ENCODE measurements at places on chromosomes 6 and 20.

- DNase-seq = no peak
Observed at GRCh38 chr20:38445901-38446425, 10.8 kb upstream of the SNHG17 start.

DNA sequence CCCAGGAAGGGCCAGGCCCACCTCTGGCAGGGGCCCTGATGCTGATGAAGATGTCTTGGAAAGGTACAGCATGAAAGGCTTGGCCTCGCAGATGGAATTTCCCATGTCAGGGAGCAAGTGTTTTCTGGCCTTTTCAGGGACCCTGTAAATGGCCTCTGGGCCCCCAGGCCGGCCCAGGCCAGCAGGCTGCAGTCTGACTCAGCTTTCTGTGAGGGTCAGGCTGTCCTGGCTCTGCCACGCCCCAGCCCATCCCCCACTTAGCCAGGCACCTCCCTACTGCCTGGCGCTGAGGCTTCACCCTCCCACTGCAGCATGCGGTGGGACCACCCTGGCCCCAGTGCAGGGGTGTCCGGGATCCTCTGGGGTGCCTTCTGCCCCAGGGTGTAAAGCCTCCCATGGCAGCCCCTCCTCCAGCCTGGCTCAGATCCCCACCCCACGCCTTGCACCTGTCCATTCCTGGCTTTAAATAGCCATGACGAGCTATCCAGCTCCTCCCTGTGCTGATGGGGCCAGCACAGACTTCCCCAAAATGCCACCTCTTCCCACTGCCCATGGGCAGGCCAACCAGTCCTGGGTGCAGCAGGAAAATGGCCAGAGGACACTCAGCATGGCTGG lies 35.6 kb upstream of the GATA5 start:
- DNase-seq = no peak

DNA sequence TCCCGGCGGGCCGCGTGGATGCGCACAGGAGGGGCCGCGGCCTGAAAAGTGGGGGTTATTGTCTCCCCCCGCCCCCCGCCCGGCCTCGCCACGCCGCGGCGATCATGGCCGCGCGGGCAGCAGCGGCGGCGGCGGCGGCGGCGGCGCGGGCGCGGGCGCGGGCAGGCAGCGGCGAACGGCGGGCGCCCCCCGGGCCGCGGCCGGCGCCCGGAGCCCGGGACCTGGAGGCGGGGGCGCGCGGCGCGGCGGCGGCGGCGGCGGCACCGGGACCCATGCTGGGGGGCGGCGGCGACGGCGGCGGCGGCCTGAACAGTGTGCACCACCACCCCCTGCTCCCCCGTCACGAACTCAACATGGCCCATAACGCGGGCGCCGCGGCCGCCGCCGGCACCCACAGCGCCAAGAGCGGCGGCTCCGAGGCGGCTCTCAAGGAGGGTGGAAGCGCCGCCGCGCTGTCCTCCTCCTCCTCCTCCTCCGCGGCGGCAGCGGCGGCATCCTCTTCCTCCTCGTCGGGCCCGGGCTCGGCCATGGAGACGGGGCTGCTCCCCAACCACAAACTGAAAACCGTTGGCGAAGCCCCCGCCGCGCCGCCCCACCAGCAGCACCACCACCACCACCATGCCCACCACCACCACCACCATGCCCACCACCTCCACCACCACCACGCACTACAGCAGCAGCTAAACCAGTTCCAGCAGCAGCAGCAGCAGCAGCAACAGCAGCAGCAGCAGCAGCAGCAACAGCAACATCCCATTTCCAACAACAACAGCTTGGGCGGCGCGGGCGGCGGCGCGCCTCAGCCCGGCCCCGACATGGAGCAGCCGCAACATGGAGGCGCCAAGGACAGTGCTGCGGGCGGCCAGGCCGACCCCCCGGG lies 637 bp downstream of the ARID1B start:
- peak; percentile 68 for DNase-seq

DNA sequence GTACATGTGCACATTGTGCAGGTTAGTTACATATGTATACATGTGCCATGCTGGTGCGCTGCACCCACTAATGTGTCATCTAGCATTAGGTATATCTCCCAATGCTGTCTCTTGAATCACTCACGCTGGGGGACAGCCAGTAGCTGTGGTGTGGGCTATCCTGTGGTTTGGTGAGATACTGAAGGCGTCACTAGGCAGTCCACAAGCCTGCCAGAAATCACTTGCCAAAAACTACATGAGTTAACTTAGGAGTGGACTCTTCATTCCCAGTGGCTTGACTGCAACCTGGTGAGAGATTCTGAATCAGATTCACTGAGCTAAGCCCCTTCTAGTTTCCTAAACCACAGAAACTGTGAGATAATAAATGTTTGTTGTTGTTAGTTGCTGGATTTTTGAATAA lies 191.3 kb downstream of the TSHZ2 start:
- no peak for DNase-seq

- no peak for DNase-seq
Observed at GRCh38 chr6:146650799-146651481, 52.2 kb downstream of the ADGB start.

- DNase-seq = no peak
Observed at GRCh38 chr6:108961985-108962384, 113.8 kb downstream of the ARMC2 start.

GRCh38 chr20:19212821-19213502 lies 520 bp downstream of the SLC24A3 start:
- peak; percentile 9 for DNase-seq

GRCh38 chr6:83474309-83474708 lies 38.0 kb upstream of the PRSS35 start:
- no peak for DNase-seq

DNA sequence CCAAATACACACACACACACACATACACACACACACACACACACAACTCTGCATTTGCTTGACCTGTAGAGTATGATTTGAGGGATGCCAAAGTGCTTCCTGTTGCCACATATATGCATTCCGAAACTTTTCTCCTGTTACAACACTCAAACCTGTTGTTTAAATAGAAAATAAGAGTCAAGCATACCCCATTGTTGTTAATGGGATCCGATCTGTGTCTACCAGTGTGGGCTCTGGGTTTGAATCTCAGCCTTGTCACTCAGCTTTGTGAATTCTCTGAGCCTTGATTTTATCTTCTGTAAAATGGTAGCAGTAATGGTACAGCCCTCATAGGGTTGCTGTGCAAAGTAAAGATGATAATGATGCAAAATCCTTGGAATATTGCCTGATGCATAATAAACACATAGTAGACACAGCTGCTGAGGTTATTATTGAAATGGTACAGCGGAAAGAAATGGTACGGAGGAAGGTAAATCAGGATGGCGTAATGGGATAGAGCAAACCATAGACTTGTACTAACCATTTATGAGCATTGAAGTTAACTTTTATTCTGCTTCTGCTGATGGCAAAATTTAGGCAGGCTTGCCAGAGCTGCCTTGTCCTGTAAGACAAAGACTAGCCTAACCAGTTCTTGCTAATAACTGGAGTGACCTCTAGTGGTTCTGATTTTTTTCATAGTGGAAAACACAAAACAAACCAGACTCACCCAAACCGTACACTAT lies 113.5 kb upstream of the PHACTR1 start:
- peak; percentile 49 for DNase-seq

- no peak for DNase-seq
Observed at GRCh38 chr20:49584418-49585382, 16.8 kb upstream of the PTGIS start.

DNA sequence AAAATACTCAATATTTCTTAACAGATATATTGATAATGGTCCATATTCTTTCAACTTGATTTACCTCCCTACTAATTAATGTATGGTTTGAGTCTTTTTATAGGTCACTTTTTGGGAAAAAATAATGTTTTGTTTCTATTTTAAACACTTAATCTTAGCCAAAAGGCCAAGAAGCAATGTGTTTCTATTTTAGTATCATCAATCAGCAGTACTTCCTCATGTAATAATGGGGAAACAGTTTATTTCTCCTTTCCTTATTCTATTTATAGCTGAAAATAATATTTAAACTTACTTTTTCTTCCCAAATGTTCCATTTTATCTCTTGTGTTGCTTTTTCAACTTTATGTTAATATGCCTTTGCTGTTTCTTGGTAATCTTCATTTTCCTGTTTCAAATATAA lies 295.1 kb downstream of the ALDH8A1 start:
- DNase-seq = no peak

DNA sequence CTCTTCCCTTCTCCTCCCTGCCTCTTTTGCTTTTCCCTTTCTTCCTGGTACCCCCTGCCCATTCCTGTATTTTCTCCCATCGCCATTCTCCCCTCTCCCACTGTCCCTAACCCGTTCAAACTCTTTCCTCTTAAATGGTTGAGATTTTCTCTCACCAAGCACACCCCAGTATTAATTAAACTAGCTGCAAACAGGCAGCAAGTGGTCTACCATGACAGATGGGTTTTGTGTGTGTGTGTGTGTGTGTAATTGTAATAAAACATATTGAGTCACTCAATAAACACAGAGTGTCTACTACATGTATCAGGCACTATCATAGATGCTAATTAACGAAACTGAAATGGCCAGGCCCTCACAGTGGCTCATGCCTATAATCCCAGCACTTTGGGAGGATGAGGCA lies 6.7 kb downstream of the RAET1E start:
- no peak for DNase-seq

GRCh38 chr6:106117579-106117978 lies 31.4 kb downstream of the PRDM1 start:
- peak; percentile 55 for DNase-seq

GRCh38 chr20:63376283-63377250 lies 15.4 kb upstream of the CHRNA4 start:
- no peak for DNase-seq

- DNase-seq = no peak
Observed at GRCh38 chr6:43768983-43769525, 957 bp upstream of the VEGFA start.

GRCh38 chr6:149756261-149756636 lies 6.7 kb downstream of the PCMT1 start:
- no peak for DNase-seq

- DNase-seq = no peak
Observed at GRCh38 chr6:141388666-141389065, 744.1 kb upstream of the GJE1 start.

GRCh38 chr6:24554474-24554873 lies 59.7 kb downstream of the ALDH5A1 start:
- DNase-seq = no peak

GRCh38 chr20:1828786-1829131 lies 66.4 kb upstream of the SIRPA start:
- no peak for DNase-seq

DNA sequence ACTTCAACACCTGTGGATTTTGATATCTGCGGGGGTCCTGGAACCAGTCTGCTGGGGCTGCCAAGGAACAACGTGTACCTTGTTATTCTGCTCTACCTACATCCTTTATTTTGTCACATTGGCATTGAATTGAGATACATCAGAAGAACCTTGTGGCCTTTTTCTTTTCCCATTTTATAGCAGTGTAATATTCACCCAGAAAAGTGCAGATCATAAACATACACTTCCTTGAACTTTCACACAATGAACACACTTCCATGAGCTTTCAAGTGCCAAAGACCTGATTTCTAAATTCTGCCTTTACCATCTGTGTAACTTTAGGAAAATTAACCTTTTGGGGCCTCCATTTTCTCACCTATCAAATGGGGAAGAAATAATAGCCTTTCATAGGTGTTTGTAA lies 29.9 kb upstream of the RREB1 start:
- no peak for DNase-seq

GRCh38 chr6:128655978-128656498 lies 135.6 kb upstream of the PTPRK start:
- DNase-seq = no peak

GRCh38 chr20:17678295-17678694 lies 3.7 kb downstream of the RRBP1 start:
- DNase-seq = no peak

DNA sequence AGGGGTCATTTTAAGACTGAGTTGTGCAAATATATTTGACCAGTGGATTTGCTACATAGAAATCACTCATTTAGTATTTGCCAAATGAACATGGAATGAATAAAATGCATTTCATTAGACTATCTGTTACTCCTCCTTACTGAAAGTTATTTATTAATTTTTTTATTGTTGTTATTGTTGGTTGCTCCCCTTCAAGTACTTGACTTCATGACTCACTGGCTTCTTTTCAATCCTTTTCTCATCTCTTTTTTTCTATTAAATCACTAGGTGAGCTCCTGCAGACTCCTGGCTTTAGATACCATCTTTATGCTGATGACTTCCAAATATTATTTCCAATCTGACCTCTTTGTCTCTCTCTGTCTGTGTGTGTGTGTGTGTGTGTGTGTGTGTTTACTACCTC lies 192.2 kb upstream of the FAM83B start:
- no peak for DNase-seq

- no peak for DNase-seq
Observed at GRCh38 chr6:73937805-73938204, 241.8 kb downstream of the CD109 start.

DNA sequence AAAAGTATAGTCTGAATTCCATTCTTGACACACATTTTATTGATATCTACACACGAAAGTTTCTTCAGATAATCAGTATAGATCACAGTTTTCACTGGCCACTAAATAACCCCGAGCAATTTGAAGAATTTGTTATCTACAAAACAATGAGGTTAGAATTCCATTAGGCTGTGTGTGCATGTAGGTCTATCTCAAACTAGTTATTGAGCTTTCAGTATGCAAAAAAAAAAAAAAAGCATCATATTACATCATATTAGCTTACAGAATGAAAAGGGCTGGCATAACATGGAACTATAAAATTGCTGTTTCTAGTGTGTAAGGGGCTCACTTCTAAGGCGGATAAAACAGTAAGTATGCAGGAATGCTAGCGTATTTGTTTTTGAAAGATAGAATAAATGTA lies 59.5 kb upstream of the ADGRG6 start:
- no peak for DNase-seq

GRCh38 chr20:34472246-34472925 lies 43.8 kb upstream of the DYNLRB1 start:
- DNase-seq = no peak

GRCh38 chr6:137423451-137424168 lies 70.6 kb downstream of the OLIG3 start:
- DNase-seq = no peak

- no peak for DNase-seq
Observed at GRCh38 chr6:37812841-37813240, 6.7 kb upstream of the ZFAND3 start.

DNA sequence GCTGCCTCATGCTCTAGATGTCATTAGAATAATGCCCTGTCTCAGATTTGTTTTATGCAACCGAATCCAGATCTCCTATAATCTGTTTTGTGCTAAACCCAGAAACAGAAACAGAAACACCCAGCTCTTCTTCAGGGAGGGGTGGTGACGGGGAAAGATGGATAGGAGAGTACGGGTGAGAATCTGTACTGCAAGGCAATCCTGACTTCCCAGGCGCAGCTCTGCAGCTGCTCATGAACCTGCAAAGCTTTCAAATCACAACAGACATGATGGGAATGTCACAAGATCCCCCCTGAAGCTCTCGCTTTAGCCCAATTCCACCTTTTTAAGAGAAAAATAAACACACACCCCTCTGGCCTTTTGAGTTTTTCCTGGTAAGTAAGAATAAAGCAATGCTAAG lies 71.5 kb downstream of the PPP1R3G start:
- DNase-seq = no peak

GRCh38 chr6:15659181-15659580 lies 3.6 kb downstream of the DTNBP1 start:
- DNase-seq = no peak

GRCh38 chr6:10215326-10216110 lies 199.4 kb downstream of the TFAP2A start:
- DNase-seq = no peak

All from KBM-7 (cell line).